CD4-positive, alpha-beta T cell treated with Interleukin-10 for 1 hour (primary cell): ENCODE measurements at places on chromosomes 16 and 17.

- no peak for DNase-seq
Observed at GRCh38 chr16:65961476-65962143, 404.9 kb upstream of the CDH5 start.

DNA sequence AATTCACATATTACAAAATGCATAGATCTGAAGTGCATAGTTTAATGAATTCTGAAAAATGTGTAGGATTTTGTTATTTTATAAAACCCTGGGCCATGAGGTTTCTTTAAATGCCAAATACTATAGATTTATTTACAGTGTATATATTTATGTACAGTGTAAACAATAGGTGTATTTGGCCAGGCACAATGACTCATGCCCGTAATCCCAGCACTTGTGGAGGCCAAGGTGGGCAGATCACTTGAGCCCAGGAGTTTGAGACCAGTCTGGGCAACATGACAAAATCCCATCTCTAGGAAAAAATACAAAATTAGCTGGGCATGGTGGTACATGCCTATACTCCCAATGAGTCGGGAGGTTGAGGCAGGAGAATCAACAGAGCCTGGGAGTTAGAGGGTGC, 249.4 kb downstream of the PRKCA start:
- no peak for DNase-seq

GRCh38 chr16:75147968-75148310, 385 bp upstream of the ZFP1 start:
- DNase-seq = no peak

DNA sequence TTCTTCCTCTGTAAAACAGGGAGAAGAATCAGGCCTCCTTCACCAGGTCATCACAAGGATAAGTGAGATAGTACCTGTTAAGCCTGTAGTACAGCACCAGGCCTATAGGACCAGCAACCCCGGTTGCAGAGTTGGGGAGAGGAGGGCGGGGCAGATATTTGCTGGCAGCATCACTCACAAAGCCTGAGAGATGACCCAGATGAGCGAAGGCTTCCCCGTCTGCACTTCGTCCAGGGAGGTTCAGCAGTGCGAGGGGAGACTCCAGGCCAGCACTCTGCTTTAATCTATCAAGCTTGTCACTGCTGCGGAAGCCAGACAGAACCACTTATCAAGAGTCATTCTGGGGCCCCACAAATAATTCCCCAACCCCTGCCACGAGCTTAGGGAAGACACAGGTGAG, 15.8 kb upstream of the RBBP6 start:
- DNase-seq = no peak
